Heart left ventricle (tissue), 16 donors: ENCODE measurements at places on chromosomes 2 and 18. TPM values are rescaled to one million over a fixed set of nuclear protein-coding genes. Genes with fewer than 3 reads are reported as not detected.

Gene ERICH2
- 1.9 TPM for polyA plus RNA-seq

Gene SRBD1
- 3.0 TPM for polyA plus RNA-seq

Gene SETBP1
- 1.4 TPM for polyA plus RNA-seq

Gene CEBPZOS
- polyA plus RNA-seq = 35.1 TPM

Gene SLC4A5
- 0.72 TPM for polyA plus RNA-seq

Gene IL36B
- not detected for polyA plus RNA-seq

Gene CYP26B1
- polyA plus RNA-seq = 4.2 TPM

Gene TEX44
- not detected for polyA plus RNA-seq

Gene CNGA3
- not detected for polyA plus RNA-seq

Gene MYOM1
- polyA plus RNA-seq = 262 TPM

GRCh38 chr2:72097276-72097675 is 50.4 kb downstream of the CYP26B1 start:
- no peak for DNase-seq

DNA sequence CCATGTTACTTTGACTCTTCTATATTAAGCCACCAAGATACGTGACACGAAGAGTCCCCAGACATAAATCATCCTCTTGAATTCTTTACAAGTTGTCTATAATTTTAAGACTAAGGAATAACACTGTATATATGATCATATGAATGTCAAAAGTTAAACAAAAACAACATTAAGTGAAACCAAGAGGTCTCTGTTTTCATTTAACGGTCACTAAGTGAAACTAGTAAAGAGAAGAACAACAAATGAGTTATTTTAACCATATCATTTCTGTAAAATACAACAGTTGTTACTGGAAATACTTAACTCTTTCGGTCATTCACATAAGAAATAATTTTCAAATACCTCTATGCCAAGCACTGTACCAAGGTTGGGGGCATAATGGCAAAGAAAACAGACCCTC is 45.7 kb upstream of the STK17B start:
- no peak for DNase-seq

DNA sequence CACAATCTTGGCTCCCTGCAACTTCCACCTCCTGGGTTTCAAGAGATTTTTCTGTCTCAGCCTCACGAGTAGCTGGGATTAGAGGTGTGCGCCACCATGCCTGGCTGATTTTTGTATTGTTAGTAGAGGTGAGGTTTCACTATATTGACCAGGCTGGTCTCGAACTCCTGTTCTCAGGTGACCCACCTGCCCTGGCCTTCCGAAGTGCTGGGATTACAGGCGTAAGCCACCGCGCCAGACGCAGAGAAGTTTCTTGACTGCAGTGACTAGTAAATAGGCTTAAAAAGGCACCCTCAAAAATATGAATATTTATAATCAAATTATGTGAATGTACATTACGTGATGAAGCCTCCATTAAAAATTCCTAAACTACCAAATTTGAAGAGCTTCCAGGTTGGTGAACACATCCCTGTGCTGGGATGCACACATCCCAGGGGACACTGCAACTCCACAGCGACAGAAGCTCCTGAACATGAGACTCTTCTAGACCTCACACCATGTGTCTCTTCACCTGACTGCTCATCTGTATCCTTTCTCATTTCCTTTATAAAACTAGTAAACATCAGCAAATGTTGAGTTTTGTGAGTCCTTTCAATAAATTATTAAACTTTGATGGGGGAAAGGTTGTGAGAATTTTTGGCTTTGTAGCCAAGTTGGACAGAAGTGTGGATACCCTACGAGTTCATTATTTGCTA is 203.3 kb upstream of the SPOPL start:
- no peak for DNase-seq

DNA sequence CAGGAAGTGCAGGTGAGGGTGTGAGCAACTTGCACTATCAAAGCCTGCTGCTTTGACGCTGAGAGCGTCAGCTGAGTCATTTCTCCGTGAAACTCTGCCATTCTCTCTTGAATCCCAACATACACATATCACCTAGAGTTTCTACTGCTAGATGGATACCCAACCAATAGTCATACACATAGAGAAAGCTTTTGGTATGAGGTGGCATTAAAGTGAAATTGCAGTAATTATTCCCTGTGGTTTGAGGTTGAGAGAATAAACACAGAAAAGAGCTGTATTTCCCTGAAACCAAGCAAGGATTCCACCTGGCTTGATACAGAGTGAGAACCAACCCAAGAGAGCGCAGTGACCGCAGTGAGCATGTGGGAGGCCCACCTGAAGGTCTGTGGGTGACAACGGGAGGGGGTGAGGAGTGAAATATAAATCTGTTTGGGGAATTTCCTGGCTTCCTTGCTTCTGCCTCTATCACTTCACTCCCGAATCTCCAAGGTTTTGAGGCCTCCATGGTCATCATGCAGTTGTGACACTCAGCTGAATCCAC is 28.8 kb upstream of the TMEM18 start:
- DNase-seq = no peak

- no peak for DNase-seq
Measured at GRCh38 chr2:16559278-16560067, 106.2 kb downstream of the CYRIA start.

- no peak for DNase-seq
Measured at GRCh38 chr2:86562485-86562921, 740 bp downstream of the CHMP3 start.

GRCh38 chr18:25228410-25228809 is 123.6 kb downstream of the ZNF521 start:
- DNase-seq = no peak

DNA sequence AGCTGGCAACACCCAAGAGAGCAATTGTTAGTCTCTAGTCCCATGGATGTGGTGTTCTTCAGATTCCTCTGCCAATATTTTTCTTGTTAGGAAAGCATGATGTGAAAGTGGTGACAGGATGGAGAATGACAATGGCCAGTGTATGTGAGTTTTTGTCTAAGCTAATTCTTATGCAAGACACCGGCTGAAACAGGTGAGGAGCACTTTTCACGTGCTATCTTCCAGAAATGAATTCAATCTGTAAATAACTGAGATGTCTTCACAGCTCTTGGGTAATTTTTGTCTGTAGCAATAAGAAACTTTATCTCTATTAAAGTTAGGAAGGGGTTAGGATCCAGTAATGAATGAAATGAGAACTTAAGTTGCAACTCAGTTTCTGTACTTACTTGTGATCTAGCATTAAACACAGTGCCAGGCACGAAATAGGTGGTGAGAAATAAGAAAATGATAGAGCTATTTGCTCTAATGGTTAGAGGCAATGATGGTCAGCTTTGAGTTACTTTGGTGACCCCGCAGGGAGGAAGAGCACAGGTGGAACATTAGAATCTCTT is 676 bp upstream of the AGPS start:
- no peak for DNase-seq

GRCh38 chr2:30204281-30204680 is 27.1 kb upstream of the LBH start:
- DNase-seq = no peak

GRCh38 chr18:9708434-9709303 is 568 bp downstream of the RAB31 start:
- peak; percentile 26 for DNase-seq

GRCh38 chr18:28153485-28154065 is 23.4 kb downstream of the CDH2 start:
- DNase-seq = no peak

GRCh38 chr2:70344195-70344594 is 42.3 kb upstream of the FAM136A start:
- DNase-seq = no peak

DNA sequence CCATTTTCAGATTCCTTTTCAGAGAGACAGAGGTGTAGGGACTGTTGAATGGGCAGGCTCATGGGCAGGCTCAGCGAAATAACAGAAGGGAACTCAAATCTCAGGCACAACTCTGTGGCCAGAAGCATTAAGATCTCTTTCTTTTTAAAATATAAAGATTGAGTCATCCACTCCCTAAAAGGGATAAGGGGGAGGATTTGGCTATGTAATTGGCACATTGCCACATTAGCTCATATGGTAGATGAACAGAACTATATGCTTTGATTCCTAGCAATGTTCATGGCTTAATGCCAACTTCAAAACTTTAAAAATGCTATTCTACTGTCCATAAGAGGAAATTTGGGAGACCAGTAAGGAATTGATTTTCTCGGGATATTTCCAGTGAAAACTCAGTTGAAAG is 53.8 kb upstream of the SLC5A7 start:
- DNase-seq = no peak

GRCh38 chr2:32715391-32715841 is 87.6 kb downstream of the TTC27 start:
- DNase-seq = no peak

GRCh38 chr2:119068154-119068725 is 90.3 kb downstream of the C1QL2 start:
- DNase-seq = no peak

DNA sequence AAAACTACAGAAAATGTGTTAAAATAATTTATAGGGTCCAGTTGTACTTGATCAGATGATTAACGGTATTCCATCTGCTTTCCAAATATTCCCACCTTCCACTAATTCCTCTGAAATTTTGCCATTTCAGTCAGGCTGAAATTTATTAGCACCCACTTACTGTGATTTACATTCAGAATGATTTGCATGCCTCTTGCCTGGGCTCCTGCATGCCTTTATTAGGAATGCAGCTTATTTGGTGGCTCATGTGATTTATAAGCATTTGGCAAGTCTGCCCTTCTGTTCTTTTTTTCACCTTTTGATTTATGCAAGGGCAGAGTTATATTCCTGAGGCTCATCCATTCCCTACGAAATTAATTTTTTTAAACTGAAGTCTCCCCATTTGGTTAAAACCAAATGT is 1594.5 kb upstream of the PIK3C3 start:
- no peak for DNase-seq

GRCh38 chr2:161122772-161123530 is 37.3 kb upstream of the TANK start:
- DNase-seq = peak; percentile 31

DNA sequence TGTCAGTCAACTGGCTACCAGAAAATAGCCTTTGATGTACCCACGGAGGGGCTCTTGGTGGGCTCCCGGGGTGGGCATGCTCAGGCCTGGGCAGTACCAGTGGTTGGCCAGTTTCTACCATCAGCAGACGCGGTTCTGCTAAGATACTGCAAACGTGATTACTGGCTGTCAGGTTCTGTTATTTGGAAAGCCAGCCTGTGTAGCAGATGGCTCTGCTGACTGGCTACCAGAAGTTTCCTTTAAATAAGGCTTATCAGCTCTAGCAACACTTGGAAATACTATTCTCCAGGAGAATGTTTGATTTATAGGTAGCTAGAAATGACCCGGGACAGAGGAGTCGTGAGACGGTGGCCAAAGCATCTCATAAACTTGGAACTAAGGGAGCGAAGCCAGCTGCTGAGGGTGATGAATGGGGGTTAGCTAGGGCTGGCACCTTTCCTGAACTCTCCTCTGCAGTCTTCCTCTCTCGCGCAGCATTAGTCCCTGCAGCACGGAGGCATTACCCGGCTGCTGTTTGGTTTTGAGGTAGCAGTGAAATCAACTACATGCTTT is 171.9 kb downstream of the AGAP1 start:
- no peak for DNase-seq

- DNase-seq = no peak
Measured at GRCh38 chr2:6368281-6368680, 497.4 kb downstream of the CMPK2 start.

- peak; percentile 98 for DNase-seq
Measured at GRCh38 chr2:46296840-46297545, at the start of gene EPAS1. Gene EPAS1, plus strand, starts transcription at chr2:46297407. Its CDS starts 505 bp downstream, at chr2:46297912.
